Activated CD4-positive, alpha-beta T cell treated with anti-CD3 and anti-CD28 coated beads, Interleukin-2, amount 10 ng/mL, durations not matched to agents 7 days and 5 days (primary cell): ENCODE measurements at places on chromosomes 3 and 15. TPM values are rescaled to one million over a fixed set of nuclear protein-coding genes. Genes with fewer than 3 reads are reported as not detected.

REC114 gene
- total RNA-seq: not detected

BUB1B gene
- total RNA-seq: 81.1 TPM

DNA sequence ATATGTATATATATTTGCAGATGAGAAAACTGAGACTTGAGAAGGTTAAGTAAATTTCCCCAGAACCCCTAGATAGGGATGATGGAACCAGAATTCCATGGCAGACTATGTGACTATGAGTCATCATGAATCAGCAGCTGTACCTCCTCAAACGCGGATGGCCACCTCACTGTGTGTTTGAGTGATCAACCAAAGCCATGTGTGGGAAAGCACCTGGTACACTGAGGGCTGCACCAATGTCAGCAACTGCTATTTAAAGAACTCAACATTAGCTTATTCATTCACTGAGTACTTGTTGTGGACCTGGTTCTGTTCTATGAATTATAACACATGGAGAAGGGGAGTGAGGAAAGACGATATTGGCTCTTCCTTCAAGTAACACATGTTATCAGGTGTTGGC lies 377.0 kb downstream of the GAP43 start:
- H3K36me3 ChIP-seq: no peaks in the 10 kb centered on the region
- no peak for DNase-seq
- no peak overlapping the region for H3K27ac ChIP-seq

DNA sequence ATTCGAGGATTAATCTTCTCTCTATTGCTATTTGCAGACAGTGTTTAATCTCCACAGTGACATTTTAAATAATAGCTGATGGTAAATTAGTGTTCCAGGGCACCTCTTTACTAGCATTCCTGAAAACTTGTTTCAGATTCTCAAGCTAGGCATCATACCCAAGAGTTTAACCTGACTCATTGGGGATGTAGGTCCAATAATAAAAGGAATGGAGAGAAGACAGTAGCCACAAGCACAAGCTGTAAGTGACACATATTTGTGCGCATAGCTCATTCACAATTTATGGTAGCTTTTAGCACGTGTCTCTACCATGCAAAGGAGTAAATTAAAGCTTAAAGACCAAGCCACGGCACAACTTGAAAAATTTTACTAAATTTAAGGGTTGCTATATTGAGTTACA lies 171.3 kb upstream of the FAM3D start:
- DNase-seq: no peak
- no peak overlapping the region for H3K4me3 ChIP-seq
- no peaks in the 10 kb centered on the region for H3K36me3 ChIP-seq
- H3K4me1 ChIP-seq: no peaks in the 10 kb centered on the region
